Memory B cell (primary cell): ENCODE measurements at places on chromosomes 2 and 18.

DNA sequence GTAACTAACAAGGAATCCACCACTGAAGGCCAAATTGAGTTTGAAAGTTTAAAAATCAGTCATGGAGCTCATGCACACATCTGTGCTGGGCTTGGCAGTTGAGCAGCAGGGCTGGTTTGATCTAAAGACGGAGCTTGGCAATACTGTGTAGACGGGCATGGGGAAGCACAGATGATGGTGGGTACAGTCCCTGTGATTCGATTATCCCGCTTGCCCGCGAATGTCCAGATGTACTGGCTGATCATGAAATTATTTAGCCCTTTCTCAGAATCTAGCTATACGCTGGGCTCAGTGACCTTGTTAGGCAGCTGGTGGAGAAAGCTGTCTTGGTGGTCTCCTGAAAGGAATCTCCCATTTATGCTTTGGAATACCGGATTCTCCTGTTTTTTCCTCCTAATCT, 74.8 kb upstream of the SOX11 start:
- DNase-seq = no peak

DNA sequence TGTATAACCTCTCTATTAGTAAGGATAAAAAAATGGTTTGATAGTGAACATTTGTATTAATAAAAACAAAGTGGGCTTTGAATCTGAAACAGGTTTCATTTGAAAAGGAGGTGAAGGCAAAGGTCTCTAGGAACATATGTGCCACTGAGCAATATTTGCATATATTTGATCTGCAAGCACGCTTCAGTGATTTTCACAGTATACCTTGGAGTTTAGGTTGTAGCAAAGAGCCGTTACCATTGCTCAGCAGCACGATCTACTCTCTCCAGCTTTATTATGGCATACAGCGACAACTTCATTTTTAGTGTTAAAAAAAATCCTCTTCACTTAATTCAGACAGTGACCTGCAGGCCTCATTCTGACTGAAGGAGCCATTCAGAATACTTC, 75.8 kb upstream of the ZEB2 start:
- DNase-seq = no peak

DNA sequence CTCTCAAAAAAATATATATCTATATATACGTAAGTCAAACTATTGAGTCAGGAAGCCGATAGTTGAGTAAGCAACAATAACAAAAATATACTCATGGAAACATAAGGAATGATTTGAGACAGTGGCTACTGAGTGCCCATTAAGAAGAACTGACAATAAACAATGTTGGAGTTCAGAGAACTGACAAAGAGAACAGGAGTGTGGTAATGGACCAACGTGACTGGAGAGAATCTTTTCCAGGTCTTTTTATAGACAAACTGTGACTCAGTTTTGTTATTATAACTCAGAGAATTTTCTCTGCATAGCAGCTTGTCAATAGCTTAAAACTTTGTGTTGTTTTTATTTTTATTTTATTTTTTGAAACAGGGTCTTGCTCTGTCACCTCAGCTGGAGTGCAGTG, 4.6 kb upstream of the GALM start:
- DNase-seq = no peak

- DNase-seq = no peak
These were observed 221.4 kb downstream of the NDUFA10 start for GRCh38 chr2:239803766-239804115.

GRCh38 chr2:65349863-65350262, 82.5 kb downstream of the SPRED2 start:
- no peak for DNase-seq

DNA sequence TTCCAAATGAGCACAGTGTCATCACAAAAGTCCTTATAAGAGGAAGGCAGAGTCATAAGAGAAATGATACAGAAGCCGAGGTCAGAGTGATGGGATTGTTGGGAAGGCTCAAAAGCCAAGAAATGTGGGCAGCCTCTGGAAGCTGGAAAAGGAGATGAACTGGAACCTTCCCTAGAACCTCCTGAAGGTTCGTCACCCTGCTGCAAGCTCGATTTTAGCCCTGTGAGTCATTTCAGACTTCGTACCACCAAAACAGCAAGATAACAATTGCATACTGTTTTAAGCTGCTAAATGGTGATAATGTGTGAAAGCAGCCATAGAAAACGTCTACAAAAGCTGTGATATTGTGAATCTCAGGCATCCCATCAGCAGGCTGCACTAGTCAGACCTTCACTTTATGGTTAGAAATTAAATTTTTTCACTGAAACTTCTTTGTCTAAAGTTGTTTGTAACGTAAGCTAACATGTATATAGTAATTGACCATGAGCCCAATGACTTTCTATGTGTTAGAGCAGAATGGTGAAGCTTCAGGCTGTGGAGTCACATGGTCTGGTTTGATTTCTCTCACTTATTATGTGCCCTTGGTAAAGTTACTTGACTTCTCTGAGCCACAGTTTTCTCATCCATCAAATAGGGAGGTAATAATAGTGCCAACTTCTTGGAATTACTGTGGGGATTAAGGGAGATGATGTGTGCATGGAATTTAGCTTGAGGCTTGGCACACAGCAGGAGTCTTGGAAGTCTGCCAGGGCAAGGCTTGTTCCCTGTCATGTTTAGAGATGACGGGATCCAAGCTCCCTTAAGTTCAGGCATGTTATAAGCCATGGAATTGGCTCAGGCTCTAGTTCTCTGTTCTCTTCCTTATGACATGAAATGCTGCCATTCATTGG, 132.0 kb upstream of the CCDC195 start:
- no peak for DNase-seq

DNA sequence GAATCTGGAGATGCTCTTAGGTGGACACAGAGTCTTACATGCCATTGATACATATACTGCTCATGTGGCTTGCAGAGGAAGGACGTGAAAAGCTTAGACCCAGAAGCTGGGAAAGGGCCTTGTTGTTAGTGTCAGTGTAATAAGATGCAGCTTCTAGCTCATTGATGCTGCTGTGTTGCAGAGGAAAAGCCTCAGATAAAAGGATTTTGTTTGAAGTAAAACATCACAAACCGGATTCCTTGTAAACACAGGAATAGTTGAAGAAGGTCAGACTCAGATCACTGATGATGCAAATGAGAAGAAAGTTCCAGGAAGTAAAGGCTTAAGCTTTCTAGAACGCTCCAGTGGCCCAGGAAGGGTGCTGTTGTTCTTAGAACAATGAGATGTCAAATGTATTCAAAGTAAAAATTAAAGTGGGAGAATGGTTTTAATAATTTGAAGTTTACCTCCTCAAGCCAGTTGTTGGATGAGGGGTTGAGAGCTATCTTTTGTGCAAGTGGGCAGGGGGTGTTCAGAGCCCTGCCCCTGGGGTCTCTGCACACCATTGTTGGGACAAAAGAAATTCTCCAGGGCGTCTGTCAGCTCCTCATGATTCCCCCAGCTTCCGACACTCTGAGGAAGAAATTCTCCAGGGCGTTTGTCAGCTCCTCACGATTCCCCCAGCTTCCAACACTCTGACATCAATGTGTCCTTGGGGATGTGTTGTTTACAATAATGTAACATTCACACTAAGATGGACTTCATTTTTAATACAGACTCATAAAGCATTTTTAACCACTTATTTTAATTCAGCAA, 61.3 kb upstream of the CHMP1B start:
- DNase-seq = no peak
